ENCODE measurements at places on chromosomes 3 and 15.
A peak's percentile ranks its signal among the peaks of the same experiment; 100 is the strongest.

GRCh38 chr3:30913176-30913575, 18.7 kb upstream of the GADL1 start:
- DNase-seq, result no peak

GRCh38 chr3:17398959-17399551, 343.4 kb downstream of the TBC1D5 start:
- no peak for DNase-seq

- DNase-seq, result peak; percentile 30
Measured at GRCh38 chr15:42736178-42736792, 643 bp downstream of the CDAN1 start.

GRCh38 chr15:86054338-86054737, 25.3 kb upstream of the AGBL1 start:
- DNase-seq, result no peak

DNA sequence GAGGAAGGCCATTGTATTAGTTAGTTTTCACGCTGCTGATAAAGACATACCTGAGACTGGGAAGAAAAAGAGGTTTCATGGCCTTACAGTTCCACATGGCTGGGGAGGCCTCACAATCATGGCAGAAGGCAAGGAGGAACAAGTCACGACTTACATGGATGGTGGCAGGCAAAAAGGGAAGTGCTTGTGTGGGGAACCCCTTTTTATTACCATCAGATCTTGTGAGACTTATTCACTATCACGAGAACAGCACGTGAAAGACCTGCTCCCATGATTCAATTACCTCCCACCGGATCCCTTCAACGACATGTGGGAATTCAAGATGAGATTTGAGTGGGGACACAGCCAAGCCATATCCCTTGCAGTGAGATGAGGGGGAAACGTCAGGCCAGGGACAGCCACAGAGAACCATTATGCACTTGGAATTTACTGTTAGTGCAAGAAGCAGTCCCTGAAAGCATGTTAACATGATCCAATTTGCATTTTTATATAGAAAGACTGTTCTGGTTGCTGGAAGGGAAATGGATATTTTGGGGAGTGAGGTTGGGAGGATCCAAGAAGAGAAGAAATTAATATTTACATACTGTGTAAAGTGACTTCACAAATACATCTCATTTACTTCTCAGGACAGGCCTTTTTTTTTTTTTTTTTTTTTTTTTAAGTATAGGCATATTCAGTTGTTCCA, 87.1 kb downstream of the ARNT2 start:
- DNase-seq, result no peak

- no peak for DNase-seq
Measured at GRCh38 chr3:89101251-89101650, 6.2 kb upstream of the EPHA3 start.

Data from activated naive CD4-positive, alpha-beta T cell (primary cell).